ENCODE measurements at places on chromosomes 7 and 10.

GRCh38 chr10:48457949-48458661 is 146.8 kb downstream of the ARHGAP22 start:
- DNase-seq, result no peak

GRCh38 chr10:25288181-25288580 is 113.4 kb downstream of the GPR158 start:
- DNase-seq, result no peak

DNA sequence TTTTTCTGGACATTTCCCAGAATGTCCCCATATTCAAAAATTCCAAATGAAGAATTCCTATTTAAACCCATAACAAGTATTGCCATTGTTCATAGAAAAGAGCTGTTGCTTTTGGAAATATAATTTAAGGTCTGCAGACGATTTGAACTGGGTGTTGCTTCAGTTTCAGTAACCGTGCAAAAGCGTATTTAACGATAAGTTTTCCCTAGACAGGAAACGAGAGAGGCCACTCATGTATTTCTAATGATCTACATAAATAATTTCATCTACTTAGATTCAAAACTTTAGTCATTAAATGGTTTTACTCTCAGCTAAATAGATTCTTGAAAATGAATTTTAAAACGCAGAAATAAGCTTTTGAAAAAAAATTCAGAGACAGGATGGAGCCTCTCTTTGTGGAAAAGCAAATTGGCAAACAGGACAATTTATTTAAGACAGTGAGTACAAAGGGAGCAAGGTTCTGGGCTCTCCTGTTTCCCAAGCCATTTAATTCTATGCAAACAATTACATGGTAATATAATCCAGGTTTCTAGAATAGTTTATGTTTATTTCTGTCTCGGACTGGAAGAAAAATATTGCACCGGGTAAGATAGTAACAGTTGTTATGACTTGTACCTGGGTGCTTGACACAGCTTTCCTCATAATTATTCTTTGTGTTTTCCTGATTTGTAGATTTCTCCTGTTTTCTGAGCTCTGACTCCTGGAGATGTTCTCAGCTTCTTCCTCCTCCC is 263.0 kb downstream of the BAMBI start:
- no peak for DNase-seq

- DNase-seq, result no peak
Measured at GRCh38 chr7:31335884-31336201, 4.7 kb downstream of the NEUROD6 start.

- DNase-seq, result no peak
Measured at GRCh38 chr10:89963451-89964102, 262.2 kb downstream of the KIF20B start.

GRCh38 chr7:150329331-150330120 is 6.2 kb upstream of the ACTR3C start:
- no peak for DNase-seq

GRCh38 chr7:148436135-148436534 is 154.4 kb upstream of the C7orf33 start:
- DNase-seq, result no peak

GRCh38 chr7:90094030-90094429 is 60.2 kb upstream of the STEAP1 start:
- DNase-seq, result no peak

DNA sequence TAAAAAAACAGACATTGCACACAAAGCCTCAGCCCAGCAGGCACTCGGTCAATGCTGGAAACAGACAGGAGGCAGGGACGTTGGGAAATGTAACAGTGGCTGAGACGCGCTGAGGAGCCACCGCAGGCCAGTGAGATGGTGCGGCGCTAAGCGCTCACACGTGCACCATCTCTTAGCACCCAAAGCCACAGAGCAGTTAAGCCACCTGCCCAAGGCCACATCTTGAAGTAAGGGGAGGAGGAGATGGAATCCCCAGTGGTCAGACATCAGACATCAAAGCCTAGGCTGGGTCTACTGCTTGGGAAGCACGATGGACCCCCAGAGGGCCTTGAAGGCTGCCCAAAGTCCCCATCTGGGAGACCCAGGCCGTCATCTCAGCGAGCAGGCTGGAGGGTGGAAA is 15.6 kb downstream of the LAT2 start:
- DNase-seq, result no peak

DNA sequence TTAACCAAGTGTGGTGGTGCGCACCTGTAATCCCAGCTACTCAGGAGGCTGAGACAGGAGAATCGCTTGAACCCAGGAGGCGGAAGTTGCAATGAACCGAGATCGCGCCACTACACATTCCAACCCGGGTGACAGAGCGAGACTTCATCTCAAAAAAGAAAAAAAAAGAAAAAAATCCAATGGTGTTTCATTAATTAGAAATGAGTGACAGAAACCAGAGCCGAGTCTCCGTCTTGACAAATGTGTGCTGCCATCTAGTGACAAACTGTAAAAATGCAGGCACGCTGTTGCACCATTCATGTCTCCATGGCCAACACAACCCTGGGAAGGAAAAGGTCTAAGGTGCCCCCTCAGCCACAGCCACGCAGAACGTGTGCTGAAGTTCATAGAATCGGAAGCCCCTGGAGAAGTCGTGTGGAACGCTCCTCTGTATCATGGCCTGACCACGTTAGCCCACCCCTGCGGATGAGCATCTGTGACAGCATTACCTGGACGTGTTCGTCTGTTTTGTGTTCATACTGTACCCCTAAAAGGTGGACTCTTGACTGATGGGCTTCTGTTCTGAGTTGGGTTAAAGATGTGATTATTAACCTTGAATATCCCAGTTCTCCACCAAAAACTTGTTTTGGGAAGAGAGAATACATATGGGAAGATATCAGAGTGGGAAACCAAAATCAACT is 94.9 kb downstream of the LYZL2 start:
- no peak for DNase-seq

- DNase-seq, result no peak
Measured at GRCh38 chr10:35890676-35891495, 248.8 kb upstream of the FZD8 start.

- no peak for DNase-seq
Measured at GRCh38 chr10:42150428-42151061, 487.8 kb downstream of the ZNF33B start.

DNA sequence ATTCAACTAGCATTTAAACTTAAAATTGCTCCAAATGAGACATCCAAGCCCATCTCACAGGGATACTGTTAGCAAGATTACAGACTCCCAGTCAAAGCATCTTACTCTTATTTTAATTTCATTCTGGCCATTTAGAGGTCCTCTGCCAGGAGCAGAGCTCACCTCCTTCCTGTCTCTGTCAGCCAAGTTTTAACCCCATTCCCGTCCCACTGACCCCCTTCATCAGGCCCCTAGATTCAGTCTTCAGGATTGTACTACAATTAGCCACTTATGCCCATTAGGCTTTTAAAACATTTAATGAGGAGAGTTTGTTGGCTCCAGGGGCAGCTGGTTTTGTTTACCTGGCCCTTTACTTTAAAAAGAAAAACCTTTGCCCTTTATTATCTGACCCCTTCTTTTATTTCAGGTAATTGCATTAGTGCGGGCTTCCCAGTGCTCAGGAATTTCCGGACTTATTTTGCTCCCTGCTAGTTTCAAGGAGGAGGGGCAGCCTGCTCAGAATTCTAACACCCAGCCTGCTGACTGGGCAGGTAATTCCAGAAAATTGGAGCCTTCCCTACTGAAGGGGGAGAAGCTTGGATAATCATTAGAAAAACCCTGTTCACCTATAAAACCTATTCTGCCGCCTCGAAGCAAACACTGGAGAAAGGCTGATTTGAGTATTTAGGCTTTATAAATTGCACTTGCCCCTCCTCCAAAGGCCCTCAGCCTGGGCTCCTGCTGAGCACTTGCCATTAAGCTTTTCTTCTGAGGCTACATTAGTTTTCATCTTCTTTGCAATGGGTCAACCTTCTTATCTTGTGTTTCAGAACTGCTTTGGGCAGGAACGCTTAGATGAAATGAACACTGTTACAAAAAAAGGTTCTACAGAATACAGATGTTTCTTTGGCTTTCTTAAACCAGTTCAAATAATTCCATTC is 200.5 kb upstream of the HPS1 start:
- DNase-seq, result no peak

DNA sequence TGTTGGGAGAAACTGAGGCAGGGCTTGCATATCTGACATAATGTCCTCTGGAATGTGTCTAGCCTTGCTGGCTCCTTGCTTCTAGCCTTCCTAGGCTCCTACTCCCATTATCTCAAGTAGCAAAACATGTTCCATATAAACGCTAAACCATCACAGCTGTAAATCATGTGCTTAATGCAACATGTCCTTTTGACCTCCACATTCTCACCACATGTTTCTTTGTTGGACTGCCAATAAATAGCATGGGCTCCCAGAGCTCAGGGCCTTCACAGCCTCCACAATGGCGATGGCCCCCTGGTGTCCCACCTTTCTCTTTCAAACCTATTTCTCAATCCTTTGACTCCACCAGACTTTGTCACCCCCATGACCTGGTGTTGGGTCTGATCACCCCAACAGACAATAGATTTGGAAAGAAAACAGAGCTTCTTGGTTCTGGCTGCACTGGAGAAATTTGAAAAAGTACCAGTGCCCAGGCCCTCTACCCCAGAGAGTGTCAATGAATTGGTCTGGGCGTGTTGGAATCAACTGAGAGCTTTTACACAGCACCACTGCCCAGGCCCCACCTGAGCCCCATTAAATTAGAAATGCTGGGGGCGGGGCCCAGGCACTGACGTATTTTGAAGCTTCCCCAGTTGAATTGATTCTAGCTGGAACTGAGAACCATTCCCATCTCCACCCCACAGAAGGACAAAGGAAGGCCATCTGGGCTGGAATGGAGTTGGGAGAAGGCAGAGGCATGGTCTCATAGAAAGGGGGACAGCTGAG is 41.3 kb upstream of the GGCT start:
- no peak for DNase-seq

DNA sequence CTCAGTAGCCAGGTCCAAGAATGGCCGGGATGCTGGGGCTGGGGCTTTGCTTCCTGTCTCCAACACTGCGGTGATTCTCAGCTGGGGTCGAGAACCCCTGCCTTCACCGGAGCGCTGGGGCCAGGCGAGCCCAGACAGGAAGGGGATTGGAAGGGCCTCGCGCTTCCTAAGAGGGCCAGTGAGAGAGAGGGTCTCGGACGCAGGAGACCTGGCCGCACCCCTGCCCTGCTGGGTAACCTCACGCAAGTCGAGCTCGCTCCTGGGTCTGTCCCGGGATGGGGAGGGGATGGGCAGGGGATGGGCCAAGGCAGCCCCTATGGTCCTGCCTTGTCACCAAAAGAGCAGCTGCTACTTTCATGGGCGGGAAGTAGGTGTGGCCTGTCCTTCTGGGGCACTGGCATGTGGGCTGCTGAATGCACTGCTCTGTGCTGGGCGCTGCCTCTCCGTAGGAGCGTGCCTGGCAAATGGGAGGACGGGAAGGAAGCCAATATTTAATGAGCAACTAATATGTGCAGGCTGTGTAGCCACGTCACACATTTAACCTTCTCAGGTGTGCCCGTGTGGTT is 20.0 kb downstream of the KCNK18 start:
- no peak for DNase-seq

GRCh38 chr7:121504482-121504881 is 108.4 kb upstream of the FAM3C start:
- DNase-seq, result peak; percentile 63

GRCh38 chr7:153641199-153641598 is 411.0 kb upstream of the DPP6 start:
- DNase-seq, result no peak

GRCh38 chr7:512146-512510 is 7.5 kb downstream of the PDGFA start:
- DNase-seq, result no peak

GRCh38 chr7:141610671-141611070 is 59.5 kb downstream of the AGK start:
- DNase-seq, result no peak

GRCh38 chr10:48694371-48695030 is 9.8 kb downstream of the WDFY4 start:
- no peak for DNase-seq

DNA sequence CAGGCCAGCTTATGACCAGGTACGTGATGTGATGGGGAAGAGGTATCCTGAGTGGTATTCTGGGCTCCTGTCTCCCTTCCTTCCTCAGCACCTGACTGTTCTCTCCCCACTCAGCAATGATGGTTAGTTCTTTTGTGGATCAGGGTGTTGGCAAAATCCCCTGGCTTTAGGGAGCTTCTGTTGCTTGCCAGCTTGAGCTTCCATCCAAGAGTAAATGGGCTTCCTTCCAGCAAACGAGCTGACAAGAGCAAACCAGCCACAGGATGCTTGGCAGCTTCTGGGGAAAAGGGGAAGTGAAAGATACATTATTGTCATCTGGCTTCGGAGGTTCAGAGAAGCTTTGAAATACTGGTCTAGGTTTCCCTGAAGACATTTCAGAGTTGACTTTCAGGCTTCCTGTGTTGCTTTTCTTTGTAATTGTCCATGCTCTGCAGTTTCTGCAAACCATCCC is 5.2 kb downstream of the DUSP5 start:
- DNase-seq, result no peak

- DNase-seq, result no peak
Measured at GRCh38 chr10:21487416-21488180, 37.9 kb downstream of the SKIDA1 start.

- DNase-seq, result no peak
Measured at GRCh38 chr10:111344804-111345203, 268.0 kb downstream of the ADRA2A start.

GRCh38 chr10:716821-717220 is 27.4 kb upstream of the DIP2C start:
- DNase-seq, result no peak

DNA sequence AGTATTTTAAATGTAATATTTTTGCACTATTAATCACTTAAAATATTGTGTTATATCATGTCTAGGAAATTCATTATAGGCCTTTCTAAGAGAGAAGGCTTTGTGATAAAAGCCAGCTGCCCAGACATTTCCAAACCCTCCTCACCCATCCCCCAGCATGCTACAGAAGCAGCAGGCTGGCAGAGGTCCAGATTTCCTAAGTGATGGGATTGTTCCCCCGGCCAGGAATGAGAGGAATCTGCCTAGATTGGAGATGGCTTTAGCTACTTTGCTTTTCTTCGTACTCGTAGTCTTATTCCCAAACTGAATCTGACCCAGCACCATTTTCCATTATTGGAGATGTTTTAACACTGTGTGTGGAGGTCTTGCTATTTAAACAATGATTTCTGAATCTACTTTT is 29.4 kb downstream of the CDK14 start:
- no peak for DNase-seq

DNA sequence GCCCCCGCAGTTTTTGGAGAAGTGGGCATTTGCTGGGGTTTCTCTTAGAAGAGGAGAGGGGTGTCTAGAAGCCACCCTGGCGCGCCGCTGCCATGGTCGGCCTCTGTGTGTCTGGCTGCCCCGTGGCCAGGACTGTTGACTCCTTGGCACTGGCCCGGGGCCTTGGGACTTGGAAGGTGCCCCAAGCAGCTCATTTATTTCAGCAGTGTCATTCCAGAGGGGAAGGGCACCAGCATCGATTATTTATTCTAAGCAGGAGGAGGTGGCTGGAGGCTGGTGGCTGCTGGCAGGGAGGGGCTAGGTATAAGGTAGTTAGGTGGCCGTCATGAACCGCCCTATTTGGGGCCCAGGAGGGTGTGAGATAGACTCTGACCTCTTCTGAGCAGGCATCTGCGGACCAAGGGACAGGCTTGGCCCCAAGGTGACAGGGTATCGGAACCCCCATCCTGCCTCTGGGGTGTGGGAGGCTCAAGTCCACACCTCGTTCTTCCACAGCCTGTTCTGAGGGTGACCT is 1.6 kb downstream of the GTF2IRD1 start:
- no peak for DNase-seq
